ENCODE measurements at places on chromosomes 5 and 9.

- DNase-seq, result no peak
Measured at GRCh38 chr9:20111173-20111843, 322.5 kb upstream of the SLC24A2 start.

- DNase-seq, result no peak
Measured at GRCh38 chr5:96067894-96068614, 106.4 kb upstream of the ELL2 start.

DNA sequence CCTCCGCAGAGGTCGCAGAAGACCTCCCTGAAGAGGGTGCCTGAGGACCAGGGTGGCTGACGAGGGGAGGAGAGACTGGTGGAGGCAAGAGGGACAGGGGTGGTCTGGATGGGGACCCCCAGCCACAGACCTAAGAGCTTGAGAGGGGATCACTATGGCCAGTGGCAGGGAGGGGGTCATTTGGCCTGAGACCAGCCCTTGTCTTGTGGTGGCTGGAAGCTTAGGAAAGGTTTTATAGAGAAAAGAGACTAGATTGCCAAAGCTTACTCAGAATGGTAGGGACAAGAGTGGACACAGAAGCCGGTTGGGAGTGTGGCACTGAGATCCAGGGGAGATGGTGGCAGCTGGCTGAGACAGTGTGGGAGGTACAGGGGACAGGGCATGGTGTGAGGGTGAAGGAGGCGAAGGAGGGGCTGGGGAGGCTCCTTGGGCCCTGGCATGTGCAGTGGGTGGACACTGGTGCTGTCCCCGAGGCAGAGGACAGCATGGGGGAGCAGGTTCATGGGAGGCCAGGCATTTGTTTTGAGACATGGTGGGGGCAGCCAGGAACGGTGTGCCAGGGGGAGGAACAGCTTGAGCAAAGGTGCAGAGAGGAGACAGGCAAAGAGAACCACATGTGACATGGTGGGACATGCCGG lies 123.0 kb downstream of the C9orf50 start:
- DNase-seq, result no peak

GRCh38 chr5:13994621-13995253 lies 50.2 kb upstream of the DNAH5 start:
- no peak for DNase-seq

DNA sequence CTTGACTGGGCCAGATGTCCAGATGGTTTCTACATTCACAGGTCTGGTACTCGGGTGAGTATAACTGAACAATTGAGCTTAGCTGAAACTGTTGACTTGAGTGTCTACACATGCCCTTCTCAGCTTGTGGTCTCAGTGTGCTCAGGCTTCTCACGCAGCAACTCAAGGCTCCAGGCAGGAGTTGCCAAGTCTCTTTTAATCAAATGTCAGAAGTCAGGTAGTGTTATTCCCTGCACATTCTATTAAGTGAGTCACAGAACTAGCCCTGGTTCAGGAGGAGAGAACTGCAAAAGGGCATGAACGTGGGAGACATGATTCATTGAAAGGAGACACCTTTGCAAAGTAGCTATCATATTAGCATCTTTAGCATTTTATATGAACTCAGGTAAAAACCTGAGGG lies 199.3 kb upstream of the ACTBL2 start:
- DNase-seq, result no peak

DNA sequence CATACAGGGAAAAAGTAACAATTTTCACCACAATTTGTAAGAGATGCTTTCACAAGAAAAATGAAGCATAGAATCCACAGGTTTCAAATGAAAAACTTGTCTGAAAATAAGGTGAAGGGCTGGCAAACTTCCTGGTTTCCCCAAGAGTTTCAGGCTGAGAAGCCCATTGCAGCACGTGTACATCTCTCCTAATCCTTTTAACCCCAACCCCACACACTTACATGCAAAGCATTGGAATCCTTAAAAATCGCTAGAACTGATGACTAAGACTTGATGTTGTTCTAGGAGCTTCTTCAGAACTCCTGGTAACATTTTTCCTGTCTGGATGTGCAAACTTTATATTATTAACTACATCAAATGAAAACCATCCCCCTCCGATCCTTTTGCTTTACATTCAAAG lies 317.8 kb upstream of the RGMB start:
- no peak for DNase-seq

DNA sequence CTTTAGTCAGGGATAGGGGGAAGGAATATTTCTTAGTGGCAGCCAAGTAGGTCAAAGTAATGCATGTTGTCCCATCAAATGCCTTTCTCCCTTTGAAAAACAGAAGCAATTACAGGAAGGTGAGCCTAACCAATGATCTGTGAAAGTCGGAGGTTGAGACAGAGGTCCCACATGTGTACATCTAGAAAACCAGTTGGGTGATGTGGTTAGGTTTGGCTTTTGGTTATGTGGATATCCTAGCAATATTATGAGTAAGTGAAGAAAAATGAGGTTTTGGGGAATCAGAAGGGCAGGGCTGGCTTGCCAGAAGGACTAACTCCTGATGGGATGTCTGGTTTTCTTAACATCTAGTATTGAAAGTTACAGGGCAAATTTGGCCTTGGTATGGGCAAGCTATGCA lies 63.4 kb upstream of the PALM2AKAP2 start:
- DNase-seq, result no peak

DNA sequence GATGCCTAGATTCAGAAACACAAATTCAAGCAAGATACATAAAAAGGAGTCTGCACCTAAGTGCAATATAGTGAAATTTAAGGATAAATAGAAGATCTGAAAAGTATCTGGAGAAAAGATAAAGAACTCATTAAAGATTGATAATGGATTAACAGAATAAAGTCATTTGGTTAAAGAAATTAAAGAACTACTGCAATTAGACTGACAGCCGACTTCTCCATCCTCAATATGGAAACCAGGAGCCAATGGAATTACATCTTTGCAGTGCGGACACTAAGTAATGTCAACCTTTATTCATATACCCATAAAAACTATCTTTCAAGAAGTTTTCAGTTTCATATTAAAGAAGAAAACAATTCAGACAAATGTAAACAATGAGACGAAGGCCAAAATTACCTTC lies 81.0 kb downstream of the MRPL36 start:
- DNase-seq, result no peak

DNA sequence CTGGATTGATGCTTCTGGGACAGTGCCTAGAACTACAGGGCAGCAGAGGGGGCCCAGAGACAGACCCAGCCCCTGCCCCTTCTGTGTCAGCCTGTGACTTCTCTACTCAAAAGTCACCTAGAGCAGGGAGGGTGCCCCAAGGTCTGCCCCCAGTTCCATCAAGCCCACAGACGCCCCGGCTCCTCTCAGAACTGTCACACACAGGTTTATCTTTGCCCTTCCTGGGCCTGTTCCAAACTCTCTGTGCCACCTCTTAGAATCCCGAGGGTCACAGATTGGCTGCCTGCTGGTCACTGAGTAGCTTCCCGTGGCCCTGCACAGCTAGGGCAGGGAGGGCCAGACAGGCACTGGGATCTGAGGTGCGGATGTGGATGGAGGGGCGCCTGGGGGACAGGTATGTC lies 1.7 kb downstream of the RGS14 start:
- no peak for DNase-seq

- no peak for DNase-seq
Measured at GRCh38 chr5:150144879-150145278, 10.8 kb downstream of the PDGFRB start.

DNA sequence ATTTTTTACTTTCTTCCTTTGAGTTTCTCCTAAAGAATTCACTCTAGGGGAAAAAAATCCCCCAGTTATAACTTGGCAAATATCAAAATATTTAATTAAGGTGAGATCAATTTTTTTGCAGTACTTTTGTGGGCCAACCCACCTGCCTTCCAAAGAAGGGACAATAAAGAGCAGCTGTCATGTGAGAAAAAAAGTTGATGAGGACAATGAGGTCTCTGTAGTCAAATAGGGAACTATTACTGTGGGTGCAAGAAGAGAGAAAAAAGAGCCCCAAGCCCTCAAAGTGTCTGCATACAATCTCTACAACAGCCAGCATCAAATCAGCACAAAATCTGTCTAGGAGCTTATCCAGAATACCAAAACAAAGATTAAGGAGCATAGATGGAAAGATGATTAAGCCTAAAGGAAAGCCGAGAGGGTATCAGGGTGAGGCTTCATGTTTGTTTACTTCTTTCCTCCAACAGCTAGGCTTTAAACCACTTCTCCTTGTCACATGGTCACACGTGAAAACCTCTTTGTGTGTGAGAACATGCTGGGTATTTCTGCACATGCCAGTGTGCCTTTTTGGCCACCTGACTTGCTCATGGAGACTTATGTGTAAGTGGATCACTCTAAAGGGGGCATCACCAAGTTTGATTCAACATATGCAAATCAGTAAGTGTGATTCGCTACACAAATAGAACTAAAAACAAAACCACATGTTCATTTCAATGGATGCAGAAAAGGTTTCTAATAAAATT lies 19.2 kb upstream of the FYB1 start:
- DNase-seq, result no peak

All from stimulated activated naive B cell treated with anti-CD40 and anti-IgM and Interleukin-4, amounts not matched to agents 10 μg/mL and 1 μg/mL and 100 μg/mL, for 72 hours (primary cell).